Osteoblast (primary cell): ENCODE measurements at places on chromosomes 7 and 10. TPM values are rescaled to one million over a fixed set of nuclear protein-coding genes. Genes with fewer than 3 reads are reported as not detected.

Gene CRYGN
- 0.59 and 0.72 TPM in 2 replicates for total RNA-seq

Gene LIPK
- total RNA-seq = not detected in 2 replicates

Gene NUDT1
- total RNA-seq = 18.5 and 21.8 TPM in 2 replicates

Gene LIPF
- not detected in 2 replicates for total RNA-seq

Gene TWIST1
- 101 and 113 TPM in 2 replicates for total RNA-seq

Gene NOLC1
- 13.3 and 18.1 TPM in 2 replicates for total RNA-seq

Gene GDF10
- under 0.01 TPM in 2 replicates for total RNA-seq

Gene OR6V1
- total RNA-seq = not detected in 2 replicates

Gene CPA1
- total RNA-seq = 1.1 TPM in 1 of 2 replicates, not detected in the other

Gene ASCC1
- 40.2 and 50.1 TPM in 2 replicates for total RNA-seq

Gene CCL24
- not detected in 2 replicates for total RNA-seq

Gene CYP2C19
- not detected in 2 replicates for total RNA-seq

Gene FGFR2
- 9.7 and 13.8 TPM in 2 replicates for total RNA-seq

Gene SUPV3L1
- 34.5 and 34.7 TPM in 2 replicates for total RNA-seq

Gene GNAI1
- total RNA-seq = 36.2 and 42.1 TPM in 2 replicates

Gene ICA1
- 1.2 and 2.2 TPM in 2 replicates for total RNA-seq

Gene LIPM
- not detected in 2 replicates for total RNA-seq

DNA sequence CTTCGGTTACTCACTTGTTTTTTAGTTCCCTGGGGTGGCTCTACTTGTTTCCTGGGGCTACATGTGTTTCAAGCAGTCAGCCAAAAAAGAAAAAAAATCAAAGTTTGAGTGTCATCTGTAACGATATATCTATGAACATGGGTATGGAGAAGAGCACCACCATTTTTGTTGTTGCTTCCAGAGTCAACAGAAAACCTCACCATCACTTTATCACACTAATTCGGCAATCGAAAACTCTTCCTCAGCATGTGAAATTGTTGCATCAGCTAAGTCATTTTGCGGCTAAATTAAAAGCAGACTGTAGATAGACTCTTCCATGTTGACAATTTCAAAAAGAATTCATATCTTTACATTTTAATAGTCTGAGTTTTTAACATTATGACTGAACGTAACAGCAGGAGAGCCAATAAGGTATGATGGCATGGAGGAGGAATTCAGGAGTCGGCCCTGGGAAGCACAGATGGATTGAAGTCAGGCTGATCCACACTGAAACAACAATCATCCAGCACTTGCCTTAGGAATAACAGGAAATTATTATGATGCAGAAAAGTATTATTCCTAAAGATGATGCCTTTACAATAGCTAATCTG, 455.7 kb upstream of the KLF6 start:
- DNase-seq = no peak

DNA sequence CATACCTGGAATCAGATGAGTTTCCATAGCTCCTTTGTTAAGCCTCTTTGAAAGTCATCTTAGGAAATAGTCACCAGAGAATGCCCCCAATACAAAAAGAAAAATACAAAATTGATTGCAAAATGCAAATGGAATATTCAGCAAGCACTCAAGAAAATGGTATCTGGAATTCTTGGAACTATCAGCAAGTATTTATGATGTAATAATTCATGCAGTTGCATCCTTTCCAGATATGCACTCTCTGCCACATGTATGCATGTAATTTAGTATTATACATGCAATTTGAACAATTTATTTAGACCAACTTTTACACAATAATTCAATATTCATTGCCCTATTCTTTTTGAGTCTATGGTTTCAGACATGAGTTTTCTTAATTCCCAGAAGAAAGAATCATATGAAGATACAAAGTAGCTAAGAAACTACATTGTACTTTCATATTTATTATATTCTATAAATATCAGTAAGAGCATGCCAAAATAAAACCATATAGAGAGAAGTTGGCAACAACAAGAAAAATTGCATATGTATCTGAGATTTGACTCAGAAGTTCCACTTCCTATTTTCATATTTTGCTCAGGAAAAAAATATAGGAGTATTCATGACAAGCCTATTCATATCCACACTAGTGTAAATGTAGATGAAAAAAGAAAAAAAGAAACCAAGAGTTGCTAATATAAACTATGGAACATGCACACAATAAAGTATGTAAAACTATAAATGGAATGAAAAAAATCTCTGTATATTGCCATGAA, 338.5 kb downstream of the SEMA3D start:
- no peak for DNase-seq

- no peak for DNase-seq
These were observed 113.0 kb downstream of the EXOC4 start for GRCh38 chr7:133365917-133366316.

DNA sequence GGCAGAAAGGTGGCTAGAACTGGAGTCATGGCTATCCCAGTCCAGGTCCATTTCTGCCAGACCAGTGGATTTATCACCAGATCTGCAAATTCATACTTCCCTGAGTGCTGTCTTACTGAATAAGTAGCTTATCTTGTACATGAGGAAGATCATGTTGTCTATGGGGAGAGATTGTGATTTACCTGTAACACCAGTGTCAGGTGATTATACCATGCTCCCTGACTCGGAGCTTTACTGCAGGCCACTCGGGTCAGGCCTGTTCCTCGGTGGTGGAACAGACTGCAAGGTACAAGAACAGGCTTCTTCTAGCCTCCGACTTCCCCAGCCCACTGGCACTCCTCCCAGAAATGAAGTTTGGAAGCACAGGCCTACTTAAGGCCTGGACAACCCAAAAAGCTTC, 42.6 kb upstream of the DLG5 start:
- no peak for DNase-seq

DNA sequence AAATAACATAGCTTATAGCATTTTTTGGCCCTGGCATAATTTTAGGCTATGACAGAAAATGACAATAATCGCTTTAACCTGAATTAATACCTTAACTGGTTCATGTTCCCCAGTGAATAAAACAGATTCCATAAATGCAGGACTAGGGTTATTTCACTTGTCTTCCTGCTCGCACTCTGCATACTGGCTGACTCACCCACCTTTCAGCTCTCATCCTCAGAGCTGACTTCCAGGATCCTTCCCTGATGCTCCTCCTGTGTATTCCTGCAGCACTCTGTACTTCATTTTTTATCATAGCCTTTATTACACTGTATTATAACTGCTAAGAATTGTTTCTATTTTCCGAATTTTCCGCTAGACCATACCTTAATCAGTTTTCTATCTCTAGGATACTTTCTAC, 123.7 kb downstream of the AVL9 start:
- DNase-seq = no peak

GRCh38 chr10:88110822-88111221, 247.4 kb downstream of the PTEN start:
- DNase-seq = no peak

DNA sequence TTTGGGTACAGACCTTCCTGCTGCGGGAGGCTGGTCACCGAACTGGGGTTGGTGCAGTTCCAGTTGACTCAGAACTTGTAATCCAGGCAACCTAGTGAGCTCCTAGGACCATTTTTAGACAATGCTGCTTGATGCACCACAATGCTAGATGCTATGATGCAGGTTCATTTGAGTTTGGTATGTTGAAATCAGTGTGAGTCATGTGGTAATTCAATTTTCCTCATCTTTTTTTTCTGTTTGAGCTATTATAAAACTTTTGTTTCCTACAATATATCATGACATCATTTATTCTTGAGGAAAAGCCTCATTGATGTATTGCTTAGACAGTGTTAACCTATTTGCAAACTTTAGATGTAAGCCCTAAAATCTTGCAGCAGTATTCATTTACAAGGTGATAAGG, 40.9 kb upstream of the MTPN start:
- peak; percentile 47 for DNase-seq

DNA sequence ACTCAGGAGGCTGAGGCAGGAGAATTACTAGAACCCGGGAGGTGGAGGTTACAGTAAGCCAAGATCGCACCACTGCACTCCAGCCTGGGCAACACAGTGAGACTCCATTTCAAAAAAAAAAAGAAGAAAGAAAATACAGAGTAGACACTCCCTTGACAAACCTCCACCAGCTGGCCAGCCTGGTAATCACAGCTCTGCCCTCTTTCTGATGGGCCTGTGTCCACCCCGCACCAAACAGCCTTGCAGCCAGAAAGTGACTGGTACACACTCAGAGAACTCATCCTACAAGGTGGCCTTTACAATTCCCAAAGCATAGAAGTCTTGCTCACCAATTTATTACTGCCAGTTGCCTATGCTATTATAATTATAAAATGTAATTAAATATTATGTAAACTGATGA, 66.6 kb downstream of the COBL start:
- DNase-seq = no peak

DNA sequence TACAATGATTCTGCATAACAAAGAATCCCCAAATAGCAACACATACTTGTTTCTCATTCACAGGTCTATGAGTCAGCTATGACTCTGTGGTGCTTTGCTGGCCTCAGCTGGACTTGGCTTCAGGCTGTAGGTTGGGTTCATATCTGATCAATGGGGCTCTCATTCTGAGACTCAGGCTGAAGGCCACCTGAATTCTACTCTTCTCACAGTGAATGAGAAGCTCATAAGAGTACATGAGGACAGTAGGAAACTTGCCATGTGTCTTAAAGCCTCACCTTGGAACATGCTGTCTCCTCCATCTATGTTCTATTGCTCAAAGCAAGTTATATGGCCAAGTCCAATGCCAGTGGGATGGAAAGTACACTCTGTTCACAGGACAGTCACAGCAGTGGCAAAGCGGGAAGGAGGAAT, 292.9 kb downstream of the BMPER start:
- DNase-seq = no peak

- DNase-seq = peak; percentile 34
These were observed 209.9 kb downstream of the ZNF365 start for GRCh38 chr10:62583876-62584615.

DNA sequence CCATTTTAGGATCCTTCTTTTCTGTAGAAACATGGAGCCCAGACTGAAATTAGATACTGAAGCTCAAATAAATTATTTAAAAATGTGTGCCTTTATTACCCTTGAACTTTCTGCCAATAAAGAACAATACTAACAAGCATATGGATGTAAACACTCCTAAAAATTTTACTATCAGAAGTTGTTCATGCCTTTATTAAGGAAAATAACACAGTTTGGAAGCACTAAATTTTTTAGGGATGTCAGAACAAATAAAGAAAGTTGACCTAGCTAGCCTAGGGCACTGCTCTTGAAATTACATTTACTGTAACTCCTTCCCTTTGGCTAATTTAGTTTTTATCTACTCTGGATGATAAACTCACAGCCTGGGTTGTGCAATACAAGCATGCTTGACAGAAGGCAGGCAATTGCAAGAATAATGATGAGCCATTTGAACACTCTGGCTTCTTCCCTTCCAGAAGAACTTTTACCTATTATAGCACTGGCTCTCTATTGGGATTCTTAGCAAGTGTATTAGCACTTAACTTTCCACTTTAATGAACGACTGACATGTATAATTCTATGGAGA, 351.7 kb upstream of the C7orf33 start:
- DNase-seq = no peak

DNA sequence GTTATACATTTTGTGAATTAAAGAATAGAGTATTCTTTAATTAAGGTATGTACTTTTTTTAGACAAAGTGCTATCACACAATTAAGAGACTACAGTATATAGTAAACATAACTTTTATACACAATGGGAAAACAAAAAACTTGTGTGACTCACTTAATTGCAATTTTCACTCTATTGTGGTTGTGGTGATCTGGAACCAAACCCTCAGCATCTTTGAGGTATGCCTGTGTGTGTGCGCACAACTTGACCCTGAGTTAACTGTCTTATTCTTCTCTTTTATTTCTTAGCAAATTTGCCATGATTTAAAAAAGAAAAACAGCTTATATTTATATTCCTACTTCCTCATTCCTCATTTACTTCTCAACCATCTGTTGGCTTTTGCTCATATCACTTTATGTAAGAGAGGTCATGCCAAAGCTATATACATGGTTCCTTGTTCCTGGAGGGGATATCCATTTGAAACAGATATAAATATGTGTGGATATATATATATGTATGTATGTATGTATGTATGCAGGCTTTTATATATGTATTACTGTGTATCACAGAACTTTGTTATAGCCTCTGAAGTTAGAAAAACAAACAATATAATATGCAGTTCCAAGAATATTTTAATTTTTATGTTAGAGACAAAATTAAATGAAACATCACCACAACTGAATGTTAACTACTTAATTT, 259.5 kb upstream of the HGF start:
- DNase-seq = no peak

DNA sequence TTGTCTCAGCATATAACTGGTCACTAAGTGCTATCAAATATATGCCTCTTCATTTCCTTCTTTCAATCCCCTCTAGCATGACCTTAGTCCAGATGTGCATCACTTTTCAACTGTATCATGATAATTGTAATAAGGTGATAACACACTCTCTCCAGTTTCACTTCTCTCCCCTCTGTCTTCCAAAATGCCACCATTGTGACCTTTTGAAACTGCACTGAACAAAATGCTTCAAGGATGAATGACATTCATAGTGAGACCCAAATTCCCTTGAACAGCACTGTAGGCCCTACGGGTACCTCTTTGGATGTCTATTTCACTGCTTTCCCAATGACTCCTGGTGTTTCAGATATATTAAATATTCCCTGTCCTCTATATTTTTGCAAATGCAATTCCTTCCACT, 224.8 kb downstream of the DNAJB9 start:
- DNase-seq = no peak

- DNase-seq = no peak
These were observed 77.5 kb downstream of the MGMT start for GRCh38 chr10:129544205-129545202.

GRCh38 chr10:103197174-103197573, 4.1 kb upstream of the NT5C2 start:
- DNase-seq = peak; percentile 91

GRCh38 chr10:95257849-95258248, 33.0 kb downstream of the PDLIM1 start:
- DNase-seq = no peak

- DNase-seq = no peak
These were observed 40.0 kb downstream of the FIGNL1 start for GRCh38 chr7:50409856-50410745.

DNA sequence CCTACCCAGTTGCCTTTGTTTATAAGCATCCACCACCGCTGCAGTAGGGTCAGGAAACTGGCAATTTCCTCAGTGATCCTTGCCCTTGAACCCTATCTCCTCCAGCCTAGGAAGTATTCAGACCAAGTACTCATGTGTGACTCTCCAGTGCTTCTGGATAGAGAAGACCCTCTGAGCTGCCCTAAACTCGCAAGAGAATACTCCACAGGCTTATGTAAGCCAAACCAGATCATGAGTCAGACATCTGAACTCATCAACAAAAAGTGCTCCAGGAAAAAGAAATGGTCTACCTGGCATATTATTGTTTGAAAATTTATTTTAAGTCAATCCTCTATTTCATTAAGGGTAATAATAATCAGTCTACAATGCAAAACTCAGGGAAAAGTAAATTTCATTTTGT, 101.3 kb downstream of the KAT6B start:
- no peak for DNase-seq

- no peak for DNase-seq
These were observed 9.6 kb upstream of the NUPR2 start for GRCh38 chr7:56125831-56126230.
